ENCODE measurements at places on chromosomes 5 and 9. TPM values are rescaled to one million over a fixed set of nuclear protein-coding genes. Genes with fewer than 3 reads are reported as not detected.
A peak's percentile ranks its signal among the peaks of the same experiment; 100 is the strongest.

Gene PDZD2
- not detected for total RNA-seq

Gene LCN2
- not detected for total RNA-seq

Gene SPATA31A6
- not detected for total RNA-seq

- DNase-seq, result no peak
- H3K36me3 ChIP-seq, result no peaks in the 10 kb centered on the region
- H3K4me1 ChIP-seq, result no peaks in the 10 kb centered on the region
- H3K27me3 ChIP-seq, result no peaks in the 10 kb centered on the region
These were observed 19.0 kb downstream of the PNPLA7 start for GRCh38 chr9:137531099-137531765.

DNA sequence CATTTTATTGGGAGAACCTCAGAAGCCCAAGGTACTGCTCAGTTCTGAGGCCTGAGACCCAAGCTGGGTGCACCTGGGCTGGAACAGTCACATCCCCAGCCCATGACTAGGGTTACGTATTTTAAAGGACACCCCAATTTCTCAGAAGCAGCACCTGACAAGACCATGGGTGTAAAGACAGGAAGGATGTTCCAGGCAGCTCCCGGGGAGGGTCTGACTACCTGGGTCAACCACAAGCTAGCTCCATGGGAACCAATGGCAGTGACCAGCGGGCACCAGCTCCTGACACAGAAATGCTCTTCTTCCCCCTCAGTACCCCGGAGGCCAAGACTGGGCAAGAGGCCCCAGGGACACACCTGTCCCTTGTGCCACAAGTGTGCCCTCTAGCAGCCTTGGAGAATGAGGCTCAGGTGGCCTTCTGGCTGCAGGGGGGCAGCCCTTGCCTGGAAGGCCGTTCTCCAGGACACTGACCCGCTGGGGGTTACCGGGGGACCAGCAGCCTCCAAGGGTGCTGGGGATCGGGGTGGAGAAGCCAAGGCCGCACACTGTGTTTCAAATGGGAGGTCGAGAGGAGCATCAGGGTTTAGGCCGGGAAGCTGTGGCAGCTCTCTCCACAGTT is 52.6 kb downstream of the IPPK start:
- H3K4me3 ChIP-seq, result no peak overlapping the region
- H3K27ac ChIP-seq, result no peak overlapping the region
- H3K36me3 ChIP-seq, result peaks cover 16% of the 10 kb centered on the region
- no peak for DNase-seq
- no peaks in the 10 kb centered on the region for H3K27me3 ChIP-seq
- H3K4me1 ChIP-seq, result peaks cover 12% of the 10 kb centered on the region

DNA sequence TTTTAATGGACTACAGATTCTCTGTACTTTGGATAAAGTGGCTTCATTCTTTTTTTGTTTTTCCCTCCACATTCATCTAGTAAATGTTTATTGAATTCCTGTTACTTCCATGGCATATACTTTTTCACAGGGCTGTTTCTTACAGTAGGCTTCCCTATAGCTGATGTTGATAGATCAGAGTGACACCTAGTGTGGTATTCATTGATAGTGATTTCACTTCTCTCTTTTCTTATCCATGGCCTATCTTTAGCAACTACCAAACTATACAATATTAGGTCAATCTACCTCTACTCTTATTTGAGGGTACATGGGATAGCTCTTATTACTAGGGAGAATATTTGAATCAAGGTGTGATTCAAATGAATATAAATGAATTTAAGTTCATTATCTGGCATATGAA is 35.8 kb downstream of the FSD1L start:
- no peak for DNase-seq
- H3K36me3 ChIP-seq, result no peaks in the 10 kb centered on the region
- no peak overlapping the region for H3K4me3 ChIP-seq
- no peaks in the 10 kb centered on the region for H3K27me3 ChIP-seq

GRCh38 chr5:56565644-56566043 is 249.7 kb upstream of the MAP3K1 start:
- peaks cover 12% of the 10 kb centered on the region for H3K4me1 ChIP-seq
- H3K4me3 ChIP-seq, result no peak overlapping the region
- H3K27ac ChIP-seq, result no peak overlapping the region
- no peak for DNase-seq
- H3K27me3 ChIP-seq, result peaks cover 23% of the 10 kb centered on the region

DNA sequence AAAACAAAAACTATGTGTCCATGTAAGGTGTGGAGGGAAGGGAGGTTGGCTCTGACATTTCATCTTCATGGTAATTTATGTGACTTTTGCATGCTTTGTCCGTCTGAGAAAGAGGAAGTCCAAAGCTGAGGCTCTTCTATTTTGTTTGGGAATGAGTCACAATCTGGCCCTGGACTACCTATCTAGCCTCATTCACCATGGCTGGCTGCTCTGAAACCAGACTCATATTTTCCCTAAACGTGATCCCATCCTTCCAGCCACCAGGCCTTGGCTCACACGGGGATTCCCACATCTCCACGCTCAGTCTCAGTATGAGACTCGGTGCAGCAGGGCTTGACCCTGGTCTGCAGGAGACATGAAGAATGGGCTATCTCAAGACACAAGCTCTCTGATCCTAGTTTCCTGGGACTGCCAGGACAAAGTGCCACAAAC is 672.8 kb downstream of the ACTL7B start:
- peak; percentile 82 for DNase-seq
- no peaks in the 10 kb centered on the region for H3K36me3 ChIP-seq
- no peak overlapping the region for H3K4me3 ChIP-seq
- peak overlapping the region; percentile 47 for H3K27ac ChIP-seq
